ENCODE measurements at places on chromosomes 2 and 18. TPM values are rescaled to one million over a fixed set of nuclear protein-coding genes. Genes with fewer than 3 reads are reported as not detected.

The DSC2 gene
- 13.9 TPM for total RNA-seq

DNA sequence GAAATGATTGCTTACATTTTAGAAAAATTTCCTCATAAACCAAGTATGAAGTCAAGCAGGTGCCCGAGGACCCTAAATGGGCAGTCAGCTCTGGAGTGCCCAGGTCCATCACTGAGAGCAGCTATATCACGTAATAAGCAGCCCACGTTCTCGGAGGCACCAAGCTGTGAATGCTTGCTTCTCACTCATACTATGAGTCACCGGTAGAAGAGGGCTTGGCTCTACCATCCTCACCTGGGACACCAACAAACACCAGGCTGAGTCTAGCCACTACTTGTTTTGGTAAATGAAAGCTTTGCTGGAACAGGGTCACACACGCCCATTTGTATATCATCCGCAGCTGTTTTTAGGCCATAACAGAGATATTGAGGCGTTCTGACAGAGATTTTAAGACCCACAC lies 207.5 kb downstream of the SEPTIN10 start:
- H3K4me1 ChIP-seq, result peaks cover 21% of the 10 kb centered on the region
- no peaks in the 10 kb centered on the region for H3K27me3 ChIP-seq
- H3K36me3 ChIP-seq, result no peaks in the 10 kb centered on the region

DNA sequence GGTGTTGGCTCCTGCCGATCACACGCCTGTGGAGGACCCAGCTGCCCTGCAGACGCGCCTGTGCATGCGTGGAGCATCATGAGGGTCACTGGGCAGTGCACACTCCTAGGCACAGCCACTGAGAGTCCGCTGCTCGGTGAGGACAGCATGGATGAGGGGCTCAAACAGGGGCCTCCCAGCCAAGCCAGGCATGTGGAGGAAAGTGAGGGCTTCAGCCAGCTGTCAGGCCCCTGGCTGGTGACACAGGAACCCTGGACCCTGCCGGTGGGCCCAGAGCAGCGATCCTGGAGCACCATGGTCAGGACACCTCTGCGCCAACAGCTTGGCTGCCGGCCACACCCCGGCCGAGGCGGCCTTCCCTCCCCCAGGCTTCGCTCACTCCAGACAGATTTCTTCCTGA lies 171.2 kb downstream of the RTP5 start:
- no peaks in the 10 kb centered on the region for H3K36me3 ChIP-seq
- no peak for DNase-seq
- H3K27ac ChIP-seq, result no peak overlapping the region

DNA sequence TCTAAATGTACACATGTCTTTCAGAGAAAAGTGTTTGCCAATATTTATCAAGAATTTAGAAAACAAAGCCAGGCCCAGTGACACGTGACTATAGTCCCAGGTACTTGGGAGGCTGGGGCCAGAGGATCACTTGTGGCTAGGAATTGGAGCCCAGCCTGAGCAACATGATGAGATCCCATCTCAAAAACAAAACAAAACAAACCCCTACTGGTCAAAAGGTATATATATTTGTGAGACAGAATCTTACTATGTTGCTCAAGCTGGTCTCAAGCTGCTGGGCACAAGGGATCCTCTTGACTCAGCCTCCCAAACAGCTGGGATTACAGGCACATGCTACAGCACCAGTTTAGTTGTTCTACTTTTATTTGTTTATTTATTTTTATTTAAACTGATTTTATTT lies 79.2 kb downstream of the ZDBF2 start:
- no peak for DNase-seq
- H3K27ac ChIP-seq, result no peak overlapping the region
- H3K36me3 ChIP-seq, result no peaks in the 10 kb centered on the region

- H3K27me3 ChIP-seq, result no peaks in the 10 kb centered on the region
- H3K27ac ChIP-seq, result peak overlapping the region; percentile 64
- H3K4me3 ChIP-seq, result no peak overlapping the region
- H3K4me1 ChIP-seq, result peaks cover 43% of the 10 kb centered on the region
- no peaks in the 10 kb centered on the region for H3K36me3 ChIP-seq
Observed at GRCh38 chr2:109690457-109690821, 76.3 kb downstream of the SOWAHC start.

- no peak for DNase-seq
- no peaks in the 10 kb centered on the region for H3K36me3 ChIP-seq
- H3K27ac ChIP-seq, result no peak overlapping the region
- no peaks in the 10 kb centered on the region for H3K27me3 ChIP-seq
Observed at GRCh38 chr2:177579486-177580036, 187.0 kb downstream of the AGPS start.

The C1QL2 gene
- not detected for total RNA-seq

The NCL gene
- total RNA-seq, result 557 TPM

DNA sequence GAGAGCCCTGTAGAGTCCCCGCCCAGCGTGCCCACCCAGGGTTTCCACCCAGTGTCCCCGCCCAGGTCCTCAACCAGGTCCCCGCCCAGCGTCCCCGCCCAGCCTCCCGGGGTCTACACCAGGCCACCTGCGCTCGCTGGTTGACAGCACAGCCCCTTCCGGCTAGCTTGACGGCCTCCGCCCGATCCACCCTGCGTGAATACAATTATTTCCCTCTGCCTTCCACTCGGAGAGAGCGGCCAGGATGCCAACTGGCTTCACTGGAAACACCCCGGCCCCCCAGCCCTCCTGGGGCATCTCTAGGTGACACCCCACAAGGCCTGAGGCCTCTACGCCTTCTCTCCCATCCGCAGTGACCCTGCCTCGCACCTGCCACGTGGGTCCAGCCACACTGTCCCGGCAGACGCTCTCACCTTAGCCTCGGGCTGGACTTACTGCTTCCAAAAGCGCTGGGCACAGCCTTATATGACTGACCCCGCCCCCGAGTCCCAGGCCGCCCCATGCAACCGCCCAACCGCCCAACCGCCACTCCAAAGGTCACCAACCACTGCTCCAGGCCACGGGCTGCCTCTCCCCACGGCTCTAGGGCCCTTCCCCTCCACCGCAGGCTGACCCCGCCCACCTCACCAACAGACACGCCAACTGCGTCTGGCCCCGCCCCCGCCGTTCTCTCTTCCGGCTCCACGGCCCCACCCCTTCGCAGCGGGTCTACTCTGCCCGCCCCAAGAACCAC lies 188.1 kb downstream of the LAMA1 start:
- H3K27me3 ChIP-seq, result peaks cover 30% of the 10 kb centered on the region
- H3K4me3 ChIP-seq, result no peak overlapping the region
- H3K27ac ChIP-seq, result no peak overlapping the region
- H3K36me3 ChIP-seq, result no peaks in the 10 kb centered on the region
- no peak for DNase-seq

DNA sequence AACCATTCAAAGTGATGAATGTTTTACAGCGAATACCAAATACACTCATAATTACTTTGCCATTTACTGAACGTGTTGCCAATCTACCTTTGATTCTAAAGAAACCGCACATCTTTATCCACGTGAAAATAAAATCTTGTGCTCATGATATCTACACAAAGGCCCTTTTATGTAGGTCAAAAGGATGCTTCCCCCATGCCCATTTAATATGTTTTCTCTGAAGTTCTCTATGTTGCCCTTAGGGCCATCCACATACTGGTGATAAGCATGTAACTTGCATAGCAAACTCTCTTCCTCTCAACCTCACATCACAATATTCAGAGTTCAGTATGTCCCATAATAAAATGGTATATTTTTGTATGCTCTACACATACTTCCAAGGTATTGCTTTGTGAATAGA lies 380.0 kb upstream of the FIGN start:
- H3K27me3 ChIP-seq, result no peaks in the 10 kb centered on the region
- no peak for DNase-seq
- no peak overlapping the region for H3K4me3 ChIP-seq
- no peaks in the 10 kb centered on the region for H3K4me1 ChIP-seq

DNA sequence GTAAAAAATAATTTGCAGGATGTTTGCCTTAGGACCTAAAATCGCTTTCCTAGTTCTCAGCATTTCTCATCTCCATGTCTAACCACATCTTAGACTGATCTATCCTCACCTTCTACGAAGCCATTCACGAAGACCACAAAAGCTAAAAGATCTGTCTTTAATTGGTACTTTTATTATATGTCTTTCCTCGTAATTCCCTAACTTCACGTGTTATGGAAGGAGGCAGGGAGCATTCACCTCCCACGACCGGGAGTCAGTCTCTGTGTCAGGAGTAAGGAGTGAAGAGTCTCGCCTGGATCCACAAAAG lies 1.6 kb downstream of the DLGAP1 start:
- no peak for DNase-seq
- H3K27ac ChIP-seq, result no peak overlapping the region
- H3K4me3 ChIP-seq, result no peak overlapping the region
- H3K27me3 ChIP-seq, result no peaks in the 10 kb centered on the region
- no peaks in the 10 kb centered on the region for H3K36me3 ChIP-seq

- peaks cover 30% of the 10 kb centered on the region for H3K4me1 ChIP-seq
- no peak overlapping the region for H3K4me3 ChIP-seq
- no peaks in the 10 kb centered on the region for H3K27me3 ChIP-seq
- no peak for DNase-seq
- no peaks in the 10 kb centered on the region for H3K36me3 ChIP-seq
Observed at GRCh38 chr2:31081492-31081891, 56.7 kb downstream of the GALNT14 start.

DNA sequence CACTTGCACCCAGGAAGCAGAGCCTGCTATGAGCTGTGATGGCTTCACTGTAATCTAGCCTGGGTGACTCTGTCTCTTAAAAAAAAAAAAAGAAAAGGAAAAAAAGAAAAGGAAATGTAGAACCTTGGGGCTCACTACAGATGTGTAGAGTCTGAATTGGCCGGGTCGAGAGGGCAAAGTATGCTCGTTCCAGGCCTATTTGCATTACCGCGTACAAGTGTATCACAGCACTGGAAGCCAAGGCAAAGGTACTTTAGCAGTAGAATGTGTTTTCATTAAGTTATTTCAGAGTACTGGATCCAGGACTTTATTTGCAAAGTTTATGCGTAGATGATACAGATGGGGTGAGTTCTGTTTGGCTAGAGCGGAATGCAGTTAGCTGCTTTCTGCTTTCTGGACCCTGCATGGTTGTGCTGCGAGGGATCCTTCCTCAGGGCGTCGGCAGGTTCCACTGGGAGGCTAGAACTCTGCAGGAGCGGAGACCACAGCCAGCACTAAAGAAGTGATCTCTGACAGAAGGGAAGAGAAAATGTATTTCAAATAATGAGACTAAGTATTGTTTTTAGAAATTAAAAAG lies 51.8 kb downstream of the LDLRAD4 start:
- H3K36me3 ChIP-seq, result no peaks in the 10 kb centered on the region
- no peak overlapping the region for H3K4me3 ChIP-seq
- H3K27me3 ChIP-seq, result peaks cover 95% of the 10 kb centered on the region
- DNase-seq, result no peak
